ENCODE measurements at places on chromosomes 2 and 18.

DNA sequence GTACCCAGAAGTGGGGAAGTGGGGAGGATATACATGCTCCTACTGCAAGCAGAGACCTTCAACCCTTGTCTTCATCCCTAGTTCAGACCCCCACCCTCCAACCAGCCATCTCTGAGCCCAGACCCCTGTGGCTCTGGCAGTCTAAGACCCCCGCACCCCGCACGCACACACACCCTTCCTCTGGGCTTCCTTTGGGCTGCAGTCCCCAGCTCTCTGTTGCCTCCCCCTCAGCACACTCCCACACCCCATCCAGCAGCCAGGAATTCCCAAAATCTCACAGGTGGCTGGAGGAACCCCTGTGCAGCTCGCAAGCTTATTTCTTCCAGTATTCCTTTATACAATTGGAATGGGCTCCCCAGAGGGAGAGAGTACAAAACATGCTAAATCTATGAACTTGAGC, 13.9 kb upstream of the GYPC start:
- no peak for DNase-seq

GRCh38 chr2:175854129-175854528, 147.9 kb downstream of the LNPK start:
- no peak for DNase-seq

DNA sequence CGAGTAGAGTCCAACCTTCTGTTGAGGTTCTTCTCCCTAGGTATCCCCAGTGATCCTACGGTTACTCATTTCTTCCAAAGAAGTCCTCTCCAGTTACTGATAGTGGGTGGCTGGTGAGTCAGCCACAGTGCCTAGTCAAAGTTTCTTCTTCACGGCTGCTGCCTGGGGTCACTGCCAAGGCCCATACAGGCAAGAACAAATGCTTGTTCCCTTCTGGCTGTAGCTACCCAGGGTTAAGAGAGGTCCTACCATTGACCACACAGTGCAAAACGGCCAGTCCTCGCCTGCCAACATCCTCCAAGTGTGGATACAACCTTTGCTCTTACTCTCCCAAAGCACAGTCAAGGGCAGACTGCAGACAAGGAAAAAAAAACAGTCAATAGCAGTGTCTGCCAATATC, 2.9 kb upstream of the PTPN4 start:
- DNase-seq, result no peak

DNA sequence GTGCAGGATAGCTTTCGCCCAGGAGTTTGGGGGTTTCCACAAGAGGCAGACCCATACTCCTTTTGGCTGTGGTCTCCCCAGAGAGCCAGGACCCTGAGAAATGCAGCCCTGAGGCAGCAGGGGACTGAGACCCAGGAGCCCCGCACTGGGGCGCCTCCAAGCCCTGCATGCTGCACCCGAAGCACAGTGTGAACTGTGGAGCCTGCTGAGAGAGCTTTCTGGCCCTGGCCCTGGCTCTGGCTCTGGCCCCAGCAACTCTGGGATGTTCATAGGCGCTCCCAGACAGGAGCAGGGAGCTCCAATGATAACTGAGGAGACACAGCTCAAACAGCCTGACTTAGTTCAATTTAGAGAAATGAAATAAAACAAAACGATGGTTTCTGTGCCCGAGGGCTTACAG, 96.4 kb upstream of the TEX51 start:
- DNase-seq, result no peak

- DNase-seq, result no peak
Measured at GRCh38 chr2:230939691-230940470, 14.8 kb upstream of the GPR55 start.

GRCh38 chr2:70975237-70975636, 3.2 kb upstream of the ANKRD53 start:
- no peak for DNase-seq

All from activated CD4-positive, alpha-beta T cell treated with anti-CD3 and anti-CD28 coated beads, Interleukin-2, amount 50 U/mL, for 1 hour (primary cell).